ENCODE measurements at places on chromosomes 6 and 20.

GRCh38 chr20:16566080-16566479 lies 7.2 kb downstream of the KIF16B start:
- DNase-seq: no peak

DNA sequence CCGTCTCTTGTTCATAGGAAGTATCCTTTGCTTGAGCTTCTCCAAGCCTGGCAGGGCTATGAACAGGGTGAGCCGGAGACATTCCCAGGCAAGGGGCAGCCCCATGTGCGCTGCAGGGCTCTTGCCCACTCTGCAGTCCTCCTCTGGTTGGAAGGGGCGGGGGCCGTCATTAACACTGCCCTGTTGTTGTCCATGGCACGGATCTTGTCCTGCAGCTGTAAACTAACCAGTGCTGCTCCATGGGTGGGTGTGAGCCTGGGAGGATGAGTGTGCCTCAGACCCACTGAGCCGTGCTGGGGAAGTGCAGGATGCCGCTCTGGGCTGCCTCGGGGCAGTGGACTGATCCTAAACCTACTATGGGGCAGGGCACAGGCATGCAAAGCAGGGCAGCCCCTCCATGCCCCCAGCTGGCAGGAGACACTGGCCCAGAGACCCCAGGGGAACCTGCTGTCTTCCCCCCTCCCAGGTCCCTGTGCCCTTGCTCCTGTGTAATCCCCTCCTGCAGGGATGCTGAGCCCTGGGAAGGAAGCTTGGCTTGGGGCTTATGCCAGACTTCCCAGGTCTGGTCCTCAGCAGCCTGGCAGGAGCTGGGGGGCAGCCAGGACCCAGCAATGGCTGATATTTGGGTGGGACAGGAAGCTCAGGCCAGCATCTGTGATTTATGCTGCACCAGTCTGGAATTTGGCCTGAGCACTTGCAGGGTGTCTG lies 8.5 kb downstream of the EBF4 start:
- DNase-seq: peak; percentile 31

DNA sequence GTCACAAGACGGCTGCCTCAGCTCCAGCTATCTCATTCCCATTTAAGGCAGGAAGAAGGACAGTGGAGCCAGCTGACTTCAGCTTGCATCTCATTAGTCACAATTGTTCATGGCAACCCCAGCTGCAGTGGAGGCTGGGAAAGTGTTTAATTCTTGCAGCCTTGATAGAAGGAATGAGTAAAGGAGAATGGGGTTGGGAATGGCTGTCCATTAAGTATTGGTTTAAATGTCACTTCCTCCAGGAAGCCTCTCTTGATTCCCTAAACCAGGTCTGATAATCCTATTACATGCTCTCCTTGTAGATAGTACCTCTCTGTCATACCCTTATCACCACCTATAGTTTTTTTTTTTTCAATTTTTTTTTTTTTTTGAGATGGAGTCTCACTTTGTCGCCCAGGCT lies 166.4 kb downstream of the TFAP2C start:
- no peak for DNase-seq

GRCh38 chr20:61957961-61958715 lies 107.5 kb downstream of the TAF4 start:
- no peak for DNase-seq

GRCh38 chr20:47764154-47764733 lies 21.0 kb downstream of the SULF2 start:
- no peak for DNase-seq

DNA sequence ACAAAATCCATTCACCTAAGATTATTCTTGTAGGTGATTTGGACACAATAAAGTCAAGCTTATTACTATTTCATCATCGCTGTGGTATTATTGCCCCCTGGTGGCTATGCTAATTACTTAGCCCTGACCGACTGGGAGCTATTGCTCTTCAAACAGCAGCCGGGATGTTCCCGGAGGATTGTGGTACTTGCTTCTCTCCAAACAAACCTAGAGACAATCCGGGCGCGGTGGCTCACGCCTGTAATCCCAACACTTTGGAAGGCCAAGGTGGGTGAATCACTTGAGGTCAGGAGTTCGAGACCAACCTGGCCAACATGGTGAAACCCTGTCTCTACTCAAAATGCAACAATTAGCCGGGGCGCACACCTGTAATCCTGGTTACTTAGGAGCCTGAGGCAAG lies 15.4 kb upstream of the STMND1 start:
- no peak for DNase-seq

- DNase-seq: no peak
Measured at GRCh38 chr20:60334911-60335310, 376.7 kb downstream of the CDH26 start.

GRCh38 chr20:24469116-24469893 lies at the start of gene SYNDIG1:
Gene SYNDIG1, plus strand, starts transcription at chr20:24469629. Its CDS starts 73,469 bp downstream, at chr20:24543098.
- no peak for DNase-seq

- no peak for DNase-seq
Measured at GRCh38 chr6:142374965-142375733, 73.3 kb downstream of the ADGRG6 start.

DNA sequence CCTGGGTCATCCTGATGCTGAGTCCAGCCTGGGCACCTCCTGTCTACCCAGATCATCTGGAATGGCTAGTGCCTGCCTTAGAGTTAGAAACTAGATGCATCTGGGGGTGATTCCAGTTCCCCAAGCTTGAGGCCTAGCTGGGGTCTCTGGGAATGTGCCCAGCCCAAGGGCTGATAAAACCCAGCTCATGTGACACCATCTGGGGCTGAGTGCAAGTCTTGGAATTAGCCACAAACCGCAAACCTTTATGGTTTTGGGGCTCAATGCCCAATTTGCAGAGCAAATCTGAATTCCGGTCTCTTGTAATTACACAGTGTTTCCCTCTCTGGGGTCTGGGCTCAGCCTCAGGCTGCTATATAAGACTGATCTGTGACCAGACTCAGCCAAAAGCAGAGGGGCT lies at the start of gene BPIFB4:
BPIFB4 (plus strand) TSS at position 385 of the 400 bp plus-strand sequence. CDS start 1,884 bp downstream, outside the sequence.
- DNase-seq: no peak

- no peak for DNase-seq
Measured at GRCh38 chr6:69980624-69981023, 114.3 kb downstream of the COL19A1 start.

DNA sequence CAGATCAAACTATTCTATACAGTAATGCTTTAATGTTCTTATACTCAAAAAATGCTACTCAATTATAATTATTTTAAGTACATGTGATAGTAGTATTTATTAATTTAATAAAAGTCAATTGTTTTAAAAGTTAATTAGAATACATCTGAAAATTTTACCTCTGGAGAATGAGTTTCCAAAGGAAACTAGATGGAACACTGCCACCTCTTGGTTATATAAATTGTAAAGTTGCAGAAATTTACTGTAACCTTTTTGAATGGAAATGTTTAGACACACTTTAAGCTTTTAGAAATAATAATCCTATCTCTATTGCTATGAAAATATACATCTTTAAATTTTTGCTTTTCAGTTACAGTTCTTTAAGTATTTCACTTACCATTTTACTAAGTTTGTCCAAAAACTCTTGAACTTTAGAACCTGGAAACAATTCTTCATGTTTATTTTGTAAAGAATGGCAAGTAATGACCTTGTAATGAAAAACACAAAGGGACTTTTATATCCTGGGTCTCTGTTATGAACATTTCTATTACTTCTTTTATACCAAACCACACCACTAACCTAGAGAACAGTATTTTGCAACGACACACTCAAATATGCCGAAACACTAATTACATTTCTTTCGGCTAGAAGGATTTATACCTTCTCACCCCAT lies 10.9 kb upstream of the BMP5 start:
- no peak for DNase-seq

GRCh38 chr6:28134015-28134414 lies 7.7 kb upstream of the ZKSCAN8 start:
- DNase-seq: no peak

- no peak for DNase-seq
Measured at GRCh38 chr6:4563156-4563555, 213.0 kb upstream of the CDYL start.

DNA sequence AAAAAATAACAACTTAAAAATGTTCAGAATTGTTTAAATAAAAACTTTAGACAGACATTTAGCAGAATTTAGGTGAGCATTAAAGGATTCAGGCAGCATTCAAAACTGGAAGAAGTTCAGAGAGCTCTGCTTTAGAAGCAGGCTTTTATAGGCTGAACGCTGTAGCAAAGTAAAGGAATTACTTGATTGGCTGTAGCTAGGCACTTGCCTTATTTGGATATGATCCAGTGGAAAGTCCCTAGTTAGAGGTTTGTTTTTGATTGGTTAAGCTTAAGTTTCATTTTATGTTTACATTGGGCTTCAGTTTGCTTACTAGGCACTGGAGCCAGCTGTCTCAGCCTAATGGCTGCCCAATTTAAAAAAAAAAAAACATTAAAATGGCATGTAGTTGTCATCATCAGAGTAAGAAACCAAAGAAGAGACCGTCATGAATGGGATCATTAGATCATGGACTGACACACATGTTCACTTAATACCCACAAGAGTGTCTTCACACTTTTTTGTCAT lies 65.1 kb downstream of the CBFA2T2 start:
- no peak for DNase-seq

- no peak for DNase-seq
Measured at GRCh38 chr6:140744659-140745320, 1370.3 kb upstream of the CITED2 start.

DNA sequence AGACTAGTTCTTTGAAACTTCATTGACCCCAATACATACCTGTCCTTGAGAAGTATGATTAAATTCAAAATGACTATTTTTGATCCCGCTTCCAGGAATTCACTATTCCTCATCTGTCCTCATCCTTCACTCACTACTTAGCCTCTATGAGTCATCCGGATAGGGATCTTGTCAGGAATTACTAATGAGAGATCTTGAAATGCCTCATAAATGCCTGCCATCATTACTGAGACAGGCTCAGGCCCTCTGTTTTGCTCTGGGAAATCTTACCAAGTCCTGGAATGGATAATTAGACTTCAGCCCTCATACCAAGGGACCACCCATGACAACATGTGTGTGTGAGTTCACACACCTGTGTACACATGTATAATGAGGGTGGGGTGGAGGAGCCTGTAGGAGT lies 2.8 kb upstream of the CYP24A1 start:
- DNase-seq: no peak

GRCh38 chr20:59301343-59302007 lies 1.1 kb downstream of the EDN3 start:
- no peak for DNase-seq

DNA sequence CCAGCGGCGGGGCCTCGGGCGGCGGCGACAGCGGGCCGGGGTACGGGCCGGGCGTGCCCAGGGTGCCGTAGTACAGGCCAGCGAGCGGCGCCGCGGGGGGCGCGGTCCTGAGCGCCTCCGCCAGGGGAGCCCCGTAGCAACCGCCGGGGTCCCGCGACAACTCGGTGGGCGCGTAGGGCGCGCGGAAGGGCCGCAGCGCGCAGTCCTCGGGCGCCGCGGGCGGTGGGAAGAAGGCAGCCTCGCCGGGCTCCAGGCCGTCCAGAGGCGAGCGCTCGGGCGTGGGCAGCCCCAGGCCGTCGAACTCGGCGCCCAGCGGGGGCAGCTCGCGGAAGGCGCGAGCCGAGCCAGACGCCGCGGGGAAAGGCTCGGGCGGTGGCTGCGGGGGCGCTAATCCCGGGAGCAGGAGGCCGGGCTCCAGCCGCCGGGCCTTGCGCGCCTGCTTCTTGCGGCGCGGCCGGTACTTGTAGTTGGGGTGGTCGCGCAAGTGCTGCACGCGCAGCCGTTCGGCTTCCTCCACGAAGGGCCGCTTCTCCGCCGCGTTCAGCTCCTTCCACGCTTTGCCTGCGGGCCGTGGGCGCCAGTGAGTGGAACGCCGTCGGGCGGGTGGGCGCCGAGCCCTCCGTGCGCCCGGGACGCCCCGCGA lies 916 bp downstream of the SOX18 start:
- DNase-seq: no peak

GRCh38 chr6:87837444-87837843 lies 135.4 kb upstream of the AKIRIN2 start:
- DNase-seq: no peak

DNA sequence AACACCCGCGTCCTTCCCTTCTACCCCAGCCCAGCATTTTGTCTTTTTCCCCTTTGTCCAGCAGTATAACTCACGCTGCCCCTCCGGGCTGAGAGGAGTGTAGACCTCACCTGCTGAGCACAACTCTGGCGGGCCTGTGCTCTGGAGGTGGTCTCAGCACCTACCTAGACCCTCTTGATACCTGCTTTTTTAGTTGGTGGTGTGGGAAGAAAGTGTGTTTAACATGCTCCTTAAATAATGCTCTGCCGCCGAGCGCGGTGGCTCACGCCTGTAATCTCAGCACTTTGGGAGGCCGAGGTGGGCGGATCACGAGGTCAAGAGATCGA lies 1.4 kb upstream of the TRIM26 start:
- DNase-seq: no peak

GRCh38 chr6:2951728-2952127 lies 19.6 kb downstream of the SERPINB6 start:
- no peak for DNase-seq

DNA sequence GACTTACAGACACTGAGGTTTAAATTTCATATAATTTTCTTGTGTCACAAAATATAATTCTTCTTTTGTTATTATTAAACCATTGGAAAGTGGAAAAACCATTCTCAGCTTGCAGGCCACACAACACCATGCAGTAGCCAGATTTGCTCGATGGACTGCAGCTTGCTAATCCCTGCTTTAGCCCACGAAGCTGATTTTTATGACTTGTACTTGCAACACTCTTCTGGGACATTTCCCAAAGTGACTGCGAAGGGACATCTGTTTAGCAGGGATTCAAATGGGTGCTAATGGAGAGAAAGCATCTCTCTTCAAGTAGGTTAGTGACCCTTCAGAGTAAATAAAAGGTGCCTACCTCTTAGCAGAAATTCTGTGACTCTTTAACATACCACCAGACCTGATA lies 304.6 kb upstream of the ZFP64 start:
- no peak for DNase-seq

GRCh38 chr6:82507112-82507511 lies 143.5 kb downstream of the TPBG start:
- DNase-seq: no peak

- no peak for DNase-seq
Measured at GRCh38 chr6:118705544-118706491, 54.4 kb upstream of the CEP85L start.

DNA sequence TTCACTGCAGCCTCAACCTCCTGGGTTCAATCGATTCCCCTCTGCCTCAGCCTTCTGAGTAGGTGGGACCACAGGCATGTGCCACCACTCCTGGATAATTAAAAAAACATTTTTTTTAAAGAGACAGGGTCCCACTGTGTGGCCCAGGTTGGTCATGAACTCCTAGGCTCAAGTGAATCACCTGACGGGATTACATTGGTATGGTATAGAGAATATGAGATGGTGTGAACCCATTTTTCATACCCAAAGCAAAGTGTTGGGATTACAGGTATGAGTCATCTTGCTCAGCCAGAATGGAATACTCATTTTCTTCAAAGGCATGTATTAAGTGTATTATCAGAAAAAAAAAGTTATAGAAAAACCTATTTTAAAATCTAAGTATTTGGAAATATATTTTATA lies 114.2 kb downstream of the AHI1 start:
- no peak for DNase-seq

- DNase-seq: no peak
Measured at GRCh38 chr6:161064915-161065314, 73.3 kb downstream of the MAP3K4 start.

All from left forelimb (tissue), 1 donor.